ENCODE measurements at places on chromosomes 11 and 22.

GRCh38 chr11:69140635-69141034 is 15.1 kb upstream of the SMIM38 start:
- ATAC-seq: no peak

GRCh38 chr11:61174273-61174672 is 13.0 kb upstream of the VPS37C start:
- ATAC-seq: no peak

- peak; percentile 59 for ATAC-seq
These were observed 2.1 kb downstream of the TMPRSS4 start for GRCh38 chr11:118078911-118079411.

DNA sequence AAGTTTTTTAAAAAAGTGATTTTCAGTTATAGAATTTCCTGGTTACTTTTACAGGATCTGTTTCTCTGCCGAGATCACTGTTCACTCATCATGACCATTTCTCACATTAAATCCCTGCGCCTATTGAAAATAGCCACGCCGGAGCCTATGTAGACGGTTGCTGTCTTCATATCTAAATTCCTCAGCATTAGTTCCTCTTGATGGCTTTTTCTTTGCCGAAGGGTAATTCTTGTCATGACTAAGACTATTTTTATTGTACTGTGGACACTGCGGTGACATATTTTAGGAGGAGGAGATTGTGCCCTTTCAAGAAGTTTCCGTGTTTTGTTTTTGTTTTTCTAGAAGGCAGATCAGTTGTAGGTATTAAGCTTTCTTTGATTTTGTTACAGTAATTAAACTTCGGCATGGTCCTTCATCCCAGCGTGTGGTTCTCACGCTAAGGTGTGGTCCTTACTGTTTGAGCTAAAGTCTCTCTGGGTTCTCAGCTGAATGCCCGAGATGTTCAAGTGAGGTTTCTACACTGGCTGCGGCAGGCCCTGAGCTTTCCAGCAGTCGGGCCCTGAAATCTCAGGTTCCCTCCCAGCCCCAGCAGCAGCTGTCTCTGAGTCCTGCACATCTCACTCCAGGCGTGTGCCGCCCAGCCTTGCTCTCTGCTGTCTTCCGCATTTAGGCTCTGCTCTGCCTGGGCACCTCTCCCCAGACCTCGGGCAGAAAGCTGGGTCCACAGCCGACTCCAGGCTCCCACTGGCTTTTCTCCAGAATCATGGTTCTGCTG is 1110.5 kb downstream of the TBC1D22A start:
- ATAC-seq: no peak

DNA sequence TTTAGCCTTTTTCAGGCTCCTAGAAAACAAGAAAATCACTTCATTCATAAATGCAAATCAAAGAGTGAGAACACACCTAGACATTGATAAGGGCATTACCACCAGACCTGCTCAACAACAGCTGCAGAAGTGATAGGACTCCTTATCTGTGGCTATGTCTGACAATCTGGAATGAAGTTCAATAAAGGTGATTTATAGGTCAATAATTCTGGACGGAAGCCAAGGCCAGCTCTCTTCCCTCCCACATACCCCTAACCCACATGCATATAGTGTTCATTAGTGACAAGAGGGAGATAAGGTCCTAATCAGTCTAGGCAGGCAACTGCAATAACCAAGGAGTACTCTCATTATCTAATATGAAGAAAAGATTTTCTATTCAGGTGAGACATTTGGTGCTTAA is 111.3 kb downstream of the ETS1 start:
- ATAC-seq: no peak

GRCh38 chr11:117875382-117876058 is 938 bp downstream of the FXYD6 start:
- peak; percentile 39 for ATAC-seq

DNA sequence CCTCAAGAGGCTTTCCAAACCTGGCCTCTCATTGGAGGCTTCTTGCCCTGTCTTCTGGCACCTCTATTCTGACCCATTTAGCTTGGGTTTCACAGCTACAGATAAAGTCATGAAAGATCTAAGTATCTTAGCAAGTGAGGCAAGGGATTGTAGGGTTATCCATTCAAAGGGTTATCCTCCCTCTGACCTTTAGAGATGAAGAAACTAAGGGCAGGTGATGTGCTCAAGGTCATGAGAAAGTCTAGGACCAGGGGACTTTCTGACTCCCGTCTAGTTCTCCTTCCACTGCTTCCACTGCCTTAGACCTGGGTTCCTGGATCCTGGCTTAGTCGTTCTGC is 7.2 kb downstream of the PHOX2A start:
- no peak for ATAC-seq

GRCh38 chr11:126433244-126433846 is 77.9 kb downstream of the ST3GAL4 start:
- ATAC-seq: no peak

- ATAC-seq: no peak
These were observed 375.4 kb downstream of the DDX10 start for GRCh38 chr11:109040303-109040702.

Measured in motor neuron (in vitro differentiated cells).